ENCODE measurements at places on chromosomes 1 and 21.

DNA sequence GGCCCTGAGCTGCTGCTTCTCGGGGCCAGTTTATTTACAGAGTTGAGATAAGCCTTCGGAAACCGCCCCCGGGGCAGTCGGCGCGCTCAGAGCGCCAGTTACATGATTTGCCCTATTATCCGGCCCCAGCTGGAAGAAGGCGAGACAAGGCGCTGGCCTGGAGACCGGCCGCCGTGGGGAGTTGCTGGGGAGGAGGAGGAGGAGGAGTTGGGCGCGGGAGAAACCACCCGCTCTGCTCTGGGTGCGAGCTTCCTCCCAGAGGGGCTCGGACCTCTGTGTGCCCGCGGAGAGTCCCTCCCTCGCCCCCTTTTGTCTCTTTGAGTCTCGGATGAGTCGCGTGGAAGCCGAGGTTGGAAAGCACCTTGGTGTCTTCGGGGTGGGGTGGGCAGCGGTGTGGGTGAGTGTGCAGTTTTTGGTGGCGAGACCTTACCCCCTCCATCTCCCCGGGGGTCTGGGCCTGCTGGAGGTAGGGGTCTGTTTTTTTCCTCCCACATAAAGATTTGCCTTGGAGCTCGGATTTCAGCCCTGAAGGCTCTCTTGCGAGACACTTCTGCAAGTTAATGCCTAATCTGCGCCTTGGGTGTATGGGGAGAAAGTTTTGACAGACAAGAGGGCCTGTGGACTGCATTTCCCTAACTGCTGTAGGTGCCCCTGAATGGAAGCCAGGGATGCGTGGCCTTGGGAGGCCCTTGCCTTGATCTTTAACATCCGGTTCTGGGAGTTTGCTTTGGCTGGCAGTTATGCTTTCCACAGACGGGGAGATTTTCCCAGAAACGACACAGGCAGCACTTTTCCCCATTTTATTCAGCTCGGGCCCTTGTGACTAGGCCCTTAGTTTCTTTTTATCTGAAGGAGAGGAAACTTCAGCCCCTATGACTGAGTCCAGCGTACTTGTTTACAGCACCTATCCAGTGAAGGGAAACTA lies 80.0 kb downstream of the NDUFS5 start:
- no peak for DNase-seq

DNA sequence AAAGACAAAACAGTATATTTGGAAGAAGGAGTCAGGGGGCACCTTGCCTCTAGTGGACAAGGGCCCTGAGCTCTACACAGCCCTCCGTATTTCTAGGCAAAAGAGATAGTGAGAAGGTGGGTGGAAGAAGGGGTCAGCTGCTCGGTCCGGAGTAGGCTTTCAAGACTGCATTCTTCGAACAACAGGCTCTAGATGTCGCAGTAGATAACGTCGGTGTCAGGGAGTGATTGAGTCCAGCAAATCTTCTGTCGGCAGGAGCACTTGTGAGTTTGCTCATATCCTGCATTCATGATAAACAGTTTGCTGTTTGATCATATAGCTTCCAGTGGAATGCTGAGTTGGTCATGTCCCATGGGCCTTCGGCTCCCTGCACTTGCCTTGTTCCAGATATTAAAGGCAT lies 36.8 kb downstream of the DIPK1A start:
- no peak for DNase-seq

- peak; percentile 25 for DNase-seq
These were observed 56.7 kb downstream of the S1PR1 start for GRCh38 chr1:101293461-101294051.

DNA sequence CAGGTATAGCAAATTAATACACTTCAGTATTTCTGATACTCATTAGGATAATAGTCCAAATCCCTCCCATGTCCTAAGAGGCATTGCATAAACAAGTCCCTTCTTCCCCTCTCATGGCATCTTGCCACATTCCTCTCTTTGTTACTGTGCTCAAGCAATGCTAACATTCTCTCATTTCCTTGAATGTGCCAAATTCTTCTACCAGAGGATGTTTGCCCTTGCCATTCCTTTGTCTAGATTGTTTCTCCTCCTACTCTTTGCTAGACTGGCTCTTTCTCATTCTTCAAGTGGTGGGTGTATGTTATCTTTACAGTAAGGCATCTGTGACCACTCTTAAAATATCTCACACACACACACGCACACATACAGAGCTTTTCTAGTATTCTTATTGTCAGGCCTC lies 621.0 kb upstream of the CXADR start:
- no peak for DNase-seq

DNA sequence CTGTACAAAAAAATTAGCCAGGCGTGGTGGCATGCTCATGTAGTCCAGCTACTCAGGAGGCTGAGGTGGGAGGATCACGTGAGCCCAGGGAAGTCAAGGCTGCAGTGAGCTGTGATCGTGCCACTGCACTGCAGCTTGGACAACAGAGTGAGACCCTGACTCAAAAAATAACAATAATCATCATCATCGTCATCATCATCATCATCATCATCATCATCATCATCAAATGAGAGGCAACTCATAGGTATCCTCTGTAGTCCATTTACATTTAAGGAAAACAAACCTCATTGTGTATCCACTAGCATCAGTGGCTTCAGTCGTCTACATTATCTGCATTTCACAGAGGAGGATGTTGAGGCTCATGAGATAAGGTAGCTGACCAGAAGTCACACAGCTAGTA lies 68.8 kb upstream of the SELENON start:
- DNase-seq = no peak

- no peak for DNase-seq
These were observed 53.7 kb upstream of the PLA2G4A start for GRCh38 chr1:186775036-186775435.

DNA sequence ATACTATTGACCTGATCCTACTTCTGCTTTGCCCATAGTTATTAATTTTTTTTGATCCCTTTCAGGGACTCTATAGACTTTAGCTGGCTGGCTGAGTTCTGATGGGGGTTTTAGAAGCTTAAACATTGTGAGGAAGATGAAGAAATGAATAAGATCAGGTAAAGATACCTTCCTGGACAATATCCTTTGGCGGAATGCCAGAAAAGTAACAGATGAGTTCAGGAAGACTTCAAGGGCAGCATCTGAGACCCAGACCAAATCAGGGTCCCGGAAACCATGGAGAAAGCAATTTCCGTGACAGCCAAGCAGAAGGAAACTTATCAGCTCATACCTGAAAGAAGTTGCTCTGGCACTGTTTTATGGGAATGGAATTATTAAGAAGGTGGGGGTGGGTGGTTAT lies 100.4 kb downstream of the XCL2 start:
- DNase-seq = no peak

DNA sequence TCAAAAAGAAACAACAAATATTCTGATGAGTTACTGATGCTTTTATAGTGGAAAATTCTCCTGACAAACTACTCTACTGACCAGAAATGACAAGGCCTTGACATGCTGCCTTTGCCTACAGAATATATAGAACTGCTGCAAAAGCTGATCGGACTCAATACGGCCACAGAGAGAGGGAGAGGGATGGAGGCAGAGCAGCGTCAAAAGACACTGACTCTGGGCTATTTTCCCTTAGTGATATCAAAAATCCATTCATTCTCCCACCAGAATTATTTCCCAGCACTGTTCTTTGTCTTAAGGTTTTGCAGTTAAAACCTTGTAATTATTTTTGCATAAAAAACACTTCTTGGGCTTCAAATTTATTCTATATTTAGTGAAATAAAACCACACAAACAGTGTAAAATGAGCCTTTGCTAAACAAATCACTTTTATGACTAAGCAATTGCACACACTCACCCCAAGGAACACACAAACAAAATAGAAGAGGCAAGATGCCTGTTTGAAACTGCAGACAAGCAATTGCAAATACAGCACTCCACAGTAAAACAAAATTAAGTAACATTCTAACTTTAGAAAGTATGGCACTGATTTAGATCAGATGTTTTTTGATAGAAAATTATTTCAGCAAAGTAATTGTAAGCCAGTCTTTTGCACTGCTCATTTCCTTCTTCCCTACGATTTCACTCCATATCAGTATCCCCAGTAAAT lies 1036.4 kb downstream of the ADGRL2 start:
- DNase-seq = no peak
